ENCODE measurements at places on chromosomes 16 and 17.

DNA sequence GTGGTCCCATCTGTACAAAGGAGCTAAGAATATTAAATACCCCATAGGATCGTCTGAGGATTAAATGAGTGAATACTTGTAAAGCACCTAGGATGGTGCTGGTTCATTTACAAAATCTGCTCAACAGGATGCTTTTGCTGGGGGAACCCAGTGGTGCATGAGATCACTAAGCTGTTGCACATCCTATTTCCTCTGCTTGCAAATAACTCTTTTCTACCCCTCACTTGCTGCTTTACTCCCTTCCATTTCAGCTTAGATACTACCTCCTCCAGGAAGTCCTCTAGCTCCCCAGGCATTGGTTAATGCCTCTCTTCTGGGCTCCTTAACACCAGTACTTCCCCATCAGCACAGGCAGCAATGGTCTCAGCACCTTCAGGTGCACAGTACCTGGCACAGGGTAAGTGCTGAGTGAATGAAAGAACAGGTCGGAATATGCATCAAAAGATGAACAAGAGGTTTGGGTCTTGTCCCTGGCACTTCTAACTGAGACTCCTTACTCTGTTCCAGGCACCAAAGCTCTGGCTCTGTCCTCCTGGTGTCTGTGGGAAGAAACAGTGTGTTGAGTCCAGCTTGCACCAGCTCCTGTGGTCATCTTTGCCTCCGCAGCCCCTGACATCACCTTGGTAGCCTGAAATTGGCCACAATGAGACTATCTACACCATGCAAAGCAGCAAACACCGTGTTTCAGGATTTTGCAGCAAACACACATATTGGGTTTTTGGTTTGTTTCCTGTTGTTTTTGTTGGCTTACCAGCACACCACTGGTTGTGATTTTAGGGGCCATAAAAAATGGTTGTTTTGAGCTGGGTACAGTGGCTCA, 24.1 kb upstream of the IL21R start:
- DNase-seq = no peak

GRCh38 chr16:80824623-80825364, 20.4 kb upstream of the CDYL2 start:
- DNase-seq = peak; percentile 11

- peak; percentile 70 for DNase-seq
Observed at GRCh38 chr16:84970447-84971127, 40.7 kb downstream of the ZDHHC7 start.

DNA sequence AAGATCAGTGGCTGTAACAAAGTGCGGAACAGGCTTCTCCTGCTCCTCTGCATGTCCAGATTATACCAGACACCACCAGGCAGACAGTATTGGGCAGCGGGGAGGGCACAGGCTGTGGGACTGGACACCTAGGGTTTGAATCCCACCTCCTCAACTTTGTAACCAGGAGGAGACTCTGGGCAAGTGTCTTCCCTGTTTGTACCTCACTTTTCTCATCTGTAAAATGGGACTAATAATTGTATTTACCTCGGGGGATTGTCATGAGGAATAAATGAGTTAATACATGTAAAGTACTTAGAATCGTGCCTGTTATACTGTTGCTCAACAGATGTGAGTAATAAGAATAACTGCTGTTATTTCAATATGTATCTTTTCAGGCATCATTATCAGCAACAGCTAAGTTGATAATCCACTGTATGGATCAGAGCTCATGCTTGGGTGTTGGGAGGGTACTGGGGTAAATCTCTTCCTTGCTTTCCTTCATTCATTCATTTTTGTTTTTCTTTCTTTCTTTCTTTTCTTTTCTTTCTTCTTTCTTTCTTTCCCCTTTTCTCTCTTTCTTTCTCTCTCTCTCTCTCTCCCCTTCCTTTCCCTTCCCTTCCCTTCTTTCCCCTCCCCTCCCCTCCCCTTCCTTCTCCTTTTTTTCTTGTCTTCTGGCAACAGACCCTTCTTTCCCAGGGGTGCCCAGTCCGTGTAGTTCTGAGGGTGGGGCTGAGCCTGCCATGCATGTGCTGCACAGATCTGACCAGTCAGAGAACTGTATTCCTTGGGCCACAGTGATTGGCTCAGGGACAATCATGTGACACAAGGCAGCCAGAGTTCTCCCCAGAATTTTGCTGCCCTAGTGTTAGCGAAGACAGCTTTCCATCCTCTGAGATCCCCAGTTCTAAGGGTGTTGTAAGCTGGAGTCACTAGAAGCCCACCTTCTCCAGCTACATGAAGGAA, 25.3 kb upstream of the BRD7 start:
- no peak for DNase-seq

GRCh38 chr17:10668775-10669174, 11.7 kb upstream of the MYH3 start:
- DNase-seq = peak; percentile 50

DNA sequence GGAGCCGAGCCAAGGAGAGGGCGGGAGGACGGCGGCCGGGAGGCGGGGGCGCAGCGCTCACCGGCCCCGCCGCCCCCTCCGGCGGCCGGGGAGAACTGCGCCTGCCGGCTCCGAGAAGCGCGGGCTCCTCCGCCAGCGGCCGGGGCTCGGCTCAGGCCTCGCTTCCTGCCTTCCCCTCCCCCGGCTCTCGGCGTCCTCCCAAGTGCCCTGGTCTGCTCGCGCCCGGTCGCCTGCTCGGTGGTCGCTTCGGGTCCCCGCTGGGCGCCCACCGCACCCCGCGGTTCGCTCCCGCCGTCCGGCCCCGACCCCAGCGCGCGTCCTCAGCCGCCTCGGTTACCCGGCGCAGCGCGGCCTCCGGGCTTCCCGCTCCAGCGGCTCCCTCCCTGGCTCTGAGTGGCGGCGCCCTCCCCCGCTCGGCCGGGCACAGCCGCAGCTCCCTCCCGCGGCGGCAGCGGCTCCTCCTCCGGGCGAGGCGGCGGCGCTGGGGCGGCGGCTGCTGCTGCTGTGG, 313 bp downstream of the UBTF start:
- peak; percentile 81 for DNase-seq

DNA sequence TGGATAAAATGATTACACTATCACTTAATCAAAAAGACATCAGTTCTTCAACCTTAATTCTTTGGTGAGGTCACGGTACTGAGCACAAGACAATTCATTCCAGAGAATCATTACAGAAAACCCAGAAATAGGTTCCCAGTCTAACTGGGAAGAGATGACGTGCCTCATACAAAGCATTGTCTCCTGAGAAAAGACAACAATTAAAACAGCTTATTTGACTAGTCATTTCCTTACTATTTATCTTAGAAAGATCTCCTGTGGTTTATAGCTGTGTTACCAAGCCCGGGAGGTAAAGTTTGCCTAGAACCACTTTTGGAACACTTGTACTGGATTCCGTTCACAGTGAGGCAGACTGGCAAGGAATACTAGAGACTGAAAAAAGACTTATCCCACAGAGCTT, 5.1 kb downstream of the PHF12 start:
- no peak for DNase-seq

DNA sequence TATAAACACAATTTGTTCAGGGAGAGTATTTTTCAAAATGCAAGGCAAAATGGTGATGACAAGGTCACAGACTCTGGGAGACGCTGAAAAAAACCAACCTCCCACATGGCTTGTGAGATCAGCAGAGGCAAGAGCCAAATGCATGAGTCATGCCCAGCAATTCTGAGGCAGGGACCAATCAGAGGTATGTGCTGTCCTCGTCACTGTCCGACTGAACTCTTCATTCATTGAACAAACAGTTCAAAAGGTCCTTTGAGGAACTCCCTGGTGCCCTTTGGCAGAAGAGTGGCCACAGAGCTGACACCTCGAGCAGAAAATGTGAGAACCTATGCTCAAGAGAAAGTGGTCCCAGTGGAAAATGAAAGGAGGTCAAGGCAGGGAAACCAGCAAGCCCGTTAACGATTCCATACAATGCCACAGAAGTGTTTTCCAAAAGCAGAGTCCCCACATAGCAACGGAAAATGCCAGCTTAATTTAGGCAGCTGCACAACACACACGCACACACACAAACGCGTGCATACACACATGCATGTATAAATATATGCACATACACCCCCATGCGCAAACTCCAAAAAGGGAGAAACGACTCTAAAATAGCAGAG, 50.9 kb downstream of the CDH11 start:
- DNase-seq = peak; percentile 78

DNA sequence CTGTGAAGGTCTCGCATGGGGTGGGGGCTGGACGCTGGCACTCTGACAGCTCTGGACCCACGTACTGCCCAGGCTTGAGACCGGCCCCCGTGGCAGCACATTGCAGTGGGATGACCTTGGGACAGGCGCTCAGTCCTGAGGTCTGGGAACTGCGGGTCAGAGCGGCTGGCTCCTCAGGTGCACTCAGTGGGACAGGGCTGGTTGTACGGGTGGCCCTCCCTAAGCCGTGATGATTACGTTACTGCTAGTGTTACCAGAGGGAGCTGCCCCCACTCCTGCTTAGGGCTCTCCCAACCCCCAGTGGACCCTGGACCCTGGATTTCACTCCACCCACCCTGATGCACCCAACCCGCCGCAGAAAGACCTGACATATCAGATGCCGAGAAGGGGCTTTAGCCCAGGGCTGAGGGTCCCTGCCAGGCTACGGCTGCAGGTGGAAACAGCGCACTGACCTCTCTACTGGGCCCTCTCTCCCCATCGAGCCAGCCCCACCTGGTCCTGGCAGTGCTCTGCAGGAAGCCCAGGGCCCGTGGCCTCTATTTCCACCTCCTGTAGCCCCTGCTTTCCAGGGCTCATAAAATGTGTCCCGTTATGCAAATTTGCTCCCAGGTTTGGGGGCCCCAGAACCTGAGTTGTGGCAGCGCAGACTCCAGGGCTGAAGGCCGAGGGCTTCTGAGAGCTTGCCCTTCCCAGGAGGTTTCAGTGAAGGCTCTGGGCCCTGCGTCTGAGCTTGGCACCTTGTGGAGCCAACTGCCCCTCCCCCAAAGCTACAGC, 77.2 kb downstream of the RTN4RL1 start:
- no peak for DNase-seq

GRCh38 chr16:25177831-25178688, 38.7 kb upstream of the AQP8 start:
- no peak for DNase-seq

DNA sequence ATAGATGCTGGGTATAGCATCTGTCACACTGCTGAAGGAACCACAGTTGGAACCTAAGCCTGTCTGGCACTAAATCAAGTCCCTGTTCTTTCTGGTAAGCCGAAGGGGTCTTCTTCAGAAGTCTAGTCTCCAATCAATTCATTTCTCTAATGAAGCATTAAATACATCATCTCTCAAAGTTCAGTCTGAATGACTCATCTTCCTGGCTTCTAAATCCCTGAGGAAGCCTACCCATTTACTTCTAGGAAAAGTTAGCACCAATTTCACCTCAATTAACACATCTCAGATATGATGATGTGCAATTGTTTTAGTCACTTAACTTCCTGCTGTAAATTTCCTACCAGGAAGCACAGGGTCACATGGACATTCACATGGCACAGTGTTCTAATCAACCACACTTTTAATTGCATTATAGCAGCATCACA, 49.9 kb downstream of the TEX14 start:
- DNase-seq = no peak

DNA sequence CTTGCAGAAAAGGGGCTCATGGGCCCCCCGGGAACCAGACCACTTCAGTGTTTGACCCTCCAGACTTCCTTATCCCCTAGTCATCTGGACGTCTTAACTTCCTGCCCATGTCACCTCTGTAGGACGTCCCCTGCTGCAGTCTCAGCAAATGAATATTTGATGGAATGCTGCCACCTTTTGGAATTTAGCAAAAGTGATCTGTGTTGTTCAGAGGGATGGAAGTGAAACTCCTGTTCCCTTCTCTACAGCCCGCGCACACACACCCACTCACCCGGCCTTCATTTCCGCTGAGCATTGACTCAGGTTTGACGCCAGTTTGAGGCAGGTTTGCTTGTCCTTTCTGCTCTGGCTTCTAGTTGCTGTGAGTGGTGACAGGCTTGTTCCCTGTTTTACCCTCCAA, 507.2 kb upstream of the EEF2KMT start:
- DNase-seq = no peak

GRCh38 chr16:17105239-17105797, 365.4 kb downstream of the XYLT1 start:
- DNase-seq = no peak

DNA sequence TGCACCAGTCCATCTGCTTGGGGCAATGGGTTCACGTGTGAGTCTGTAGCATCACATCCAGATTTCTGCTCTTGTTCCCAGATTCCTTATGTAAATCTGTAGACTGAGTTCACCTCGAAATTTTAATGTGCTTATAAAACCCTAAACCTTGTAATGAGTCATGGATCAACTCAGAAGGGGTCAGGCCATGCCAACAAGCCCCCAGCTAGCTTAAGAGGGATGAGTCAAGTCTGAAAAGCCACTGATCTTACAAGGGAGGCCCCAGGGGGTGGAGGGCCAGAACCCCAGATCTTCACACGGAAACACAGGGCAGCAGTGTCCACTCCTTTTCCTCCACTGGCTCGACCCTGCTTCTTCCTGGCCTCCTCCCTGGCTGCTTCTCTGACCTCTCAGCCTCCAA, 399.1 kb upstream of the CDH5 start:
- no peak for DNase-seq

GRCh38 chr17:31357839-31358394, 33.6 kb upstream of the RAB11FIP4 start:
- no peak for DNase-seq
